ENCODE measurements at places on chromosomes 4 and X.

DNA sequence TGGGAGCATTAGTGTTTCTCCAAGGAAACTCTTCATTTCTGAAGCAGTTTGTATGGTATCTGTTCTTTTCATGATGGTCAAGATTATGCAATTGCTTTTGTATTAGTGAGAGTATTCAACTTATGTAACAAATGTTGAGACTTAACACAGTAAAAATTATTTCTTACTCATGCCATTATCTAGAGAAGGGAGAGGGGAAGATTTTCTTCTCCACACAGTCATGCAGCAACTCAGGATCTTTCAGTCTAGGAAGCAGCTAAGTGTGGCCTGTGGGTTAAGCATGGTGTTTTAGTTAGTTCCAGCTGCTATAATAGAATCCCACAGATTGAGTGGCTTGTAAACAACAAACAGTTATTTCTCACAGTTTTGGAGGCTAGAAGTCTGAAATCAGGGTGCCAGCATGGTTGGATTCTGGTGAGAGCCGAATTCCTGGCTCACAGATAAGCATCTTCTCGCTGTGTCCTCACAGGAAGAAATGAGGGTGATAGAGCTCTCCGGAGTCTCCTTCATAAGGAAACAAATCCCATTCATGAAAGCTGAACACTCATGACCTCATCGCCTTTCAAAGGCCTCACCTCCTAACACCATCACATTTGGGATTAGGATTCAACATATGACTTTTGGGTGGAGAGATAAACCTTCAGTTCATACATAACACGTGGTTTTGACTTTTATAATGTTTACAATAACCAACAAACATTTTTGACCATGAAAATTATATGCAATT lies 101.2 kb downstream of the FRMPD4 start:
- no peak for DNase-seq

DNA sequence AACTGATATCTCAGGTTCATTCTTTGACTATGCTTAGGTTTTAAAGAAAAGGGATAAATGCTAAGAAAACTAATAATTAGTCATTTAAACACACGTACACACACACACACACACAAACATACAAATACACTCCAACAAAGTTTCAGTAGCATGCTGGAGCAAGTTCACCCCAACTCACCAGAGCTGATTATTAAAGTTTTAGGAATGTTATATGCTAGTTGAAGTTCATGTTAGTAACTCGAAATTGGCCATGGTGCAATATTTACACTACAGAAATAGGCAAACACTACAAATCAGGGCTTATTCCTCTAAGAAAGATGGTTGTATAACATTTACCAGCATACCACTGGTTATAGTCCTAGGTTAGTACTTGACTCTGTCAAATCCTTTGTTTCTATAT lies 384.0 kb upstream of the DIPK2B start:
- no peak for DNase-seq

- no peak for DNase-seq
Observed at GRCh38 chr4:95272797-95273196, 276.0 kb downstream of the UNC5C start.

- no peak for DNase-seq
Observed at GRCh38 chr4:168871632-168872031, 138.4 kb downstream of the CBR4 start.

- DNase-seq, result no peak
Observed at GRCh38 chrX:13689741-13690211, 848 bp downstream of the RAB9A start.

GRCh38 chr4:74983253-74983635 lies 50.3 kb downstream of the PARM1 start:
- no peak for DNase-seq

DNA sequence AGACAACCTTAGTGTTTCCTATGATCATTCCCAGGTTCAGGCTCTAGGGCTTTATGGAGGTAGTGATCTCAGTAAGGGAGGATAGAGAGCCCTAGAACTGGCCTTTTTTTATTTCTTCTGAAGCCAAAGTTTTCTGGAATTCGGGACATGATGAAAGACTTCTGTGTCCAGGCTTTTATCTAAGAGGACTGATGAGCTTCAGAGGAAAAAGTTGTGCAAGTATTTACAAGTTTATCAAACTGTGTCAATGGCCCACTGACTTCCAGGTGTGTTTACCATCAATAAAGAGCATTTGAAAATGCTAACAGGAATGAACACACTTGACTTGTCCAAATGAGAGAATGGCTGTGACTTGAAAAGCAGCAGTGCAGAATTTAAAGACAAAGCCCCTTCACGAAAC lies 254.6 kb downstream of the DCTD start:
- DNase-seq, result no peak

GRCh38 chr4:126627255-126627654 lies 1005.5 kb upstream of the INTU start:
- DNase-seq, result no peak

DNA sequence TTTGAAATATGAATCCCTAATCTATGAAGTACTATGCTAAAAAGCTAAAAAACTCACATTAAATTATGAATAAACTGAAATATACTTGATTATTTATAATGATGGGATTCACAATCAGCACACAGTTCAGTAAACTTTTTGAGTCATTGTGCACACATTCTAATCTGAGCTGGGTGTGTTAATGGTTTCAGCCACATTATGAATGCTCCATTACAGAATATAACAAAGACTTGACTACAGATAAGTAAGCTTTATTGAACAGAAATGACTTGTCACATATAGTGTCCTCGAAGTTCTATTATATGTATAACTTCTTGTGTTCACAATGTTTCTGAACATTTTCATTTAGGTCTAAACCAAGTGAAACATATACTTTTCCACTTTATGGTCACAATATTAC lies 1649.9 kb upstream of the IGFBP7 start:
- no peak for DNase-seq

DNA sequence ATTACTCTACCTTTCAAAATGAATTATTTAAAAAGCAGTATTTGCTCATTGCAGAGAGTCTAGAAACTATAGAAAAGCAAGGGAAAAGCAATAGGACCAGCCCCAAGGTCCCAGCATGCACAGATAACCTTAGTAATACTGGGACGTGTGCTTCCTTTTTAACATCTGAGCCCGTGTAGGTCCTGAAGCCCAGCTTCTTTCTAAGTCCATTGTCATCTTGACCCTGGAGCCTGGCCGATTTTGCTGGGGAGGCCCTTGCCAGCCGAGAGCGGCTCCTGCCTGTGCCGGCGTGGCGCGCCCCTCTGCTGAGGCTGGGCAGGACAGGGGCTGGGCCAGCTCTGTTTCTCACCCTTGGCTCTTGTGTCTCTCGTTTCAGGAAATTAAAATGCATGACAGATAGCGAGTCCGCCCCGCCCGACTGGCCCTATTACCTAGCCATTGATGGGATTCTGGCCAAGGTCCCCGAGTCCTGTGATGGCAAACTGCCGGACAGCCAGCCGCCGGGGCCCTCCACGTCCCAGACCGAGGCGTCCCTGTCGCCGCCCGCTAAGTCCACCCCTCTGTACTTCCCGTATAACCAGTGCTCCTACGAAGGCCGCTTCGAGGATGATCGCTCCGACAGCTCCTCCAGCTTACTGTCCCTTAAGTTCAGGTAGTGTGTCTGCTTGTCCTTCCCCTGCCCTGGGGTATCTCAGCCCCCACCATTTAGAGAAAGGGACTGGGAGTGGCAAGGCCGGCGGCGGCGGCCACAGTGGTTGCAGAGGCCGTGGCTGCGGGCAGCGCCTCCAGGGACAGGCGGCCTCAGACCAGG lies 4.1 kb downstream of the MSANTD1 start:
- DNase-seq, result no peak
